ENCODE measurements at places on chromosomes 5 and 9.

DNA sequence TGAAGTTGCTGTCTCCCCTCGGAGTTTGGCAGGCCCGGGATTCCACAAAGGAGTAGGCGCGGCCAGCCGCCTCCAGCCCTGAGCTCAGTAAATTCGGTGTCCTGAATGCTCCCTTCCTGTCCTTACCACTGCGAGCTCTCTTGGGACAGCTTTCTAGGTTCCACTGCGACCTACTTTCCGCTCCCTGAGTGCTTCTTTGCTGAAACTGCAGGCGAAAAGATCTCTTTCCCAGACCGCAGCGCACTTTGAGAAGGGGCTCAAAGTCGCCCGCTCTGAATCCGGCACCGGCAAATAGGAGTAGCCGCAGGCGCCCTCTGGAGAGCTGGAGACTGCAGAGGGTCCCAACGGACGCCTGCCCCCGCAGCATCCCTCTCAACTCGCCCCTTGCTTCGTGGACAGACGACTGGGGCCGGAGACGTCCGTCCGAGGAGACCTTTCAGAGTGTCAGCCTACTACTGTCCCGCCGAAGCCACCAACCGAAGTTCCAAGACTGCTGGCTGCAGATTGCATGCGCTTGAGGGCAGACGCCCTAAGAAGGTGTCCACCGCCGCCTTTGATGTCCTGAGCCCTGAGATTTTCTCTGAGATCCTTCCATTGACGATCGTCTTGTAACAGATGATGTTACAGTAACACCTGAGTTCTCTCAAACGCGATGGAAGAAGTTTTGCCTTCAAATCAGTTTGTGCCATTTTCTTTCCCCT lies 96.0 kb downstream of the ANXA2R start:
- DNase-seq, result no peak

DNA sequence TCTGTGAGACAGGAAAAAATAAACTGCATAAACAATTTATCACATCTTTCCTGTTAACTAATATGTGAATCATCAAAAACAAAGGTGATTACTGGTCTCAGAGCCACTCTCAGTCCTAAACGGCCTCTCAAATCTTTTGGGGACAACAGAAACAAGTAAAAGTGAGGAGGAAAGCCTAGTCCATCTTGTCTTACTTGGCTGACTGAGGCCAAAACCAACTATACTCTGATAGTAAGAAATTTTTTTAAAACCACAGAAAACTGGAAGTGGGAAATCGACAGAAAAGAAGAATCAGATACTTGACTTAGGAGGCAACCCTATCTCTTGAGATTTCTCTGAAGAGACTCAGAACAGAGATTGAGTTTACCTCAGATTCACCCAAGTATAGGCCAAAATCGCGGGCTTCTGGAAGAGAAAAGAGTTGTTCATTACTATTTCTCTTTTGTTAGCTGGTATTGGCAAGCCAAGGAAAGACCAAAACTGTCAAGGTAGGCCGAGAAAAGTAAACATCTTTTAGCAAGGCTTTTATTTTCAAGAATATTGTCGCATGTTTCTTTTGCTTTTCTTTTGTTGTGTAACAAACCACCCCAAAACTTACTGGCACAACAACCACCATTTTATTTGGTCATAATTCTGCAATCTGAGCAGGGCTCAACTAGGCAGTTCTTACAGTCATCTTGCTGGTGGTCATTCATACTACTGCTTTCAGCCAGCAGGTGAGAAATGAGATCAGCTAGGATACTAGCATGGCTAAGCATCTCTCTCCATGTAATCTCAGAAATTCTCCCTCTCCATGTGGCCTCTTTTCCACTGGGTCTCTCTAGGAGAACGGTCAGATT lies 46.1 kb downstream of the RFX3 start:
- DNase-seq, result no peak

- DNase-seq, result no peak
These were observed 556.0 kb downstream of the BNC2 start for GRCh38 chr9:16314476-16314875.

- DNase-seq, result no peak
These were observed 89.9 kb downstream of the SYK start for GRCh38 chr9:90891308-90892040.

- no peak for DNase-seq
These were observed 91.1 kb upstream of the CACNA1B start for GRCh38 chr9:137786511-137786920.

DNA sequence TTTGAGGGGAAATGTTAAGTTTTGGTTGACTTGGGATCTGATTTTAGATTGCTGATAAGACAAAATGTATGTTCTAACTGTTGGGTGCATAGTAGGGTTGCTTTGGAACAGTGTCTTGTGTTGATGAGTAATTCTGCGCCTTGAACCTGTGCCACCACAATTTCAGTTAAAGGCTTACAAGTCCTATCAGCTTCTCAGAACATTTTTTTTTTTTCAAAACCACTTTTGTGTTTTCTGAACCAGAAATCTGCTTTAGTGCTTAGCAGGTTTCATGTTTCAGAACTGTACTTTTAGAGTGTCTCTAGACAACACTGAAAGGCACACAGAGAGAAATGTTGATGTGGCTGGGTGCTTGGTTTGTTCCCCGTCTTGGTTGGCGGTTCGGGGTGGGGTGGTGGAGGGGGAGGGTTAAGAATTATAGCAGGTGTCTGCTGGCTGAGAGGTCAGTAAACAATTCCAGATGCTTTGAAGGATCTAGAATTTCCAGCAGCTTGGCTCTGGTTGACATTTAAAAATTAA lies 84.6 kb downstream of the ANKRD55 start:
- peak; percentile 23 for DNase-seq

GRCh38 chr5:86977190-86977589 lies 290.5 kb upstream of the RASA1 start:
- no peak for DNase-seq

DNA sequence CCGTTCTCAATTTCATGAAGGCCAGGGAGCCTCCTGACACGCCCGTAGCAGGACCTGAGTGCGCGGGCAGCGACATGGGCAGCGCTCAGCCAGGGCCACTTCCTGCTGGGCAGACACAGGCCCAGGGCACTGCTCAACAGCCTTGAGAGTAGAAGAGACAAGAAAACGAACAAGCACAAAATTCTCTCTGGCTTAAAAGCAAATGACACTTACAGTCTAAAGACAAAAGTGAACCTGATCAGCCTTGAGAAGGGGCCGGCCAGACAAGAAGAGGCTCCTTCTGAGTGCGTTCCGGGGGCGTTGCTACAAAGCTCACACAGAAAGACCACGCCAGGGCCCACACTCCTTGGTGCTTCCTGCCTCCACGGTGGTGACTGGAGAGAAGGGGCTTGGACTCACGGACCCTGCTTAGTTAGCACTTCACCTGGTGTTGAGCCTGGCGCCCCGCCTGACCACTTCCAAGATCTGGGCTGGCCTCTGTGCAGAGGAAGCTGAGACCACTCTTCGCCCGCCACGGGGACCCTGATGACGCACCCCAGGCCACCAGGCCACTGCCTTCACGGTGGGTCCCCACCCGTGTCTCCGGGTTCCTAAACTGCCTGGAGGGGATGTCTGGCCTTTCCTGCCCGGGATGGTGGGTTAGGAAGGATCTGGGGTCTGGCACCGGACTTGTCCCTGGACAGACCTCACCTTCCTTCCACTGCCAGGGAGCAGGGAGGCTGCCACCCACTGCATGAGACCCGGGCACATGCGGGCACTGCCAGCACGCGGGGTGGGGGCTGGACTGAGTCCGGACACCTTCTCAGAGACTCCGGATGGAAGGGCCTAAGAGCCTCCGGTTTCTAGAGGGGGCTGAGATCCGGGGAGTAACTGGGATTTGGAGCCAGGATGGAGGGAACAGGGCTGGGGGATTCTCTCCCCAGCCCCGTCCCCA lies 1.3 kb downstream of the SLC12A7 start:
- no peak for DNase-seq

GRCh38 chr5:82938901-82939725 lies 138.1 kb downstream of the TMEM167A start:
- DNase-seq, result no peak

DNA sequence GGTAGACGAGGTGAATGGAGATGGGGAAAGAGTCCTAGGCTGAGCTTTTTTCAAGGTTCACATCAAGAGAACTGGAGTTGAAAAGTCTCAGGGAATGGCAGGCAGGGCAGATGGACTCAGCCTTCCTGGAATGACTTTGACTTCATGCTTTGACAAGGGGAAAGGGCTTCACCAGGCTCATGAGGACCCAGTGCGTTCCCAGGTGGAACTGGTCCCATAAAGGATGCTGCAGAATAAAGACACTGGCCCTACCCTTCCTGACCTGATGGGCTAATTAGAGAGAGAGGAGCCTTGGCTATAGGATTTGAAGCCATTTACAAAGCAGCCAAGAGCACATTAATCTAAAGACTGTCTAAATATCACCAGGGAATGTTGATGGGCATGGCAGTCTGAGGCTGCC lies 63.8 kb downstream of the IL31RA start:
- DNase-seq, result no peak

DNA sequence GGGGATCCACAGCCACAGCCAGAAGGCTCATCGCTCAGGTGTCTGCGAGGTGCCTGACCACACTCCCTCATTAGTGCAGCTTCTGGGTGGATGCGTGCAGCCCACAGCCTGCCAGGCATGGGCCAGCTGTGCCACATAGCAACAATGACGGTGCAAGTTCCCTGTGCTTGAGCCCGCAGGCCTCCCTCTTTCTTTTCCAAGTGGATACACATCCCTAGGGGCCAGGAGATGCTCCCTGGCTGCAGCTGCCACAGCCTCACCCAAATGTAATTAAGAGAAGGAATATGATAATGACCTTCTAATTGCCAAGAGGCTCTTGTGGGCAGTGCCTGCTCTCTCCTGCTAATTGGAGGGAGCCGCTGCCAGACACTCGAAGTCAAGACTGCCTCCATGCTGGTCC lies 116.0 kb upstream of the PPP1R26 start:
- no peak for DNase-seq

- DNase-seq, result no peak
These were observed 343.0 kb downstream of the RAB3C start for GRCh38 chr5:58925627-58926540.
